ENCODE measurements at places on chromosomes 7 and 10. TPM values are rescaled to one million over a fixed set of nuclear protein-coding genes. Genes with fewer than 3 reads are reported as not detected.

Gene CPED1
- total RNA-seq, result 124 TPM

Gene SRRT
- 39.8 TPM for total RNA-seq

Gene CCL24
- not detected for total RNA-seq

Gene RARRES2
- not detected for total RNA-seq

Gene UNCX
- 0.12 TPM for total RNA-seq

Gene IDI1
- total RNA-seq, result 84.8 TPM

Gene GNGT1
- total RNA-seq, result not detected

Gene TWIST1
- total RNA-seq, result 322 TPM

Gene PTN
- total RNA-seq, result 14.8 TPM
